ENCODE measurements at places on chromosomes 11 and 22. TPM values are rescaled to one million over a fixed set of nuclear protein-coding genes. Genes with fewer than 3 reads are reported as not detected.

Gene KRTAP5-2
- total RNA-seq, result not detected

Gene HYLS1
- 6.1 TPM for total RNA-seq

Gene GRAP2
- not detected for total RNA-seq

Gene CNGA4
- under 0.01 TPM for total RNA-seq

Gene INPP5J
- 0.11 TPM for total RNA-seq

Gene CADM1
- 5.5 TPM for total RNA-seq

Gene SCUBE2
- total RNA-seq, result 3.4 TPM

Gene MMP20
- total RNA-seq, result not detected

Gene FLRT1
- 0.12 TPM for total RNA-seq

Gene CST6
- total RNA-seq, result not detected

Gene MORC2
- 16.7 TPM for total RNA-seq

Gene TBX1
- total RNA-seq, result 0.12 TPM

Gene PHLDA2
- total RNA-seq, result 7.6 TPM

Gene C1QTNF4
- 0.25 TPM for total RNA-seq

Gene F2
- not detected for total RNA-seq

Gene HNRNPUL2
- 9.6 TPM for total RNA-seq

Gene CRYBA4
- total RNA-seq, result not detected

Gene THAP12
- total RNA-seq, result 58.5 TPM

Gene SSH3
- total RNA-seq, result 15.6 TPM

Gene KRTAP5-8
- total RNA-seq, result not detected

Gene TRPC6
- 1.00 TPM for total RNA-seq

Gene P2RY2
- total RNA-seq, result under 0.01 TPM

Gene NOL12
- 31.1 TPM for total RNA-seq

Gene TSSK2
- total RNA-seq, result not detected

Gene NLRP10
- 10.7 TPM for total RNA-seq

Gene PDE2A
- 0.50 TPM for total RNA-seq

Gene ARHGAP20
- total RNA-seq, result 3.6 TPM

Gene ALX4
- under 0.01 TPM for total RNA-seq

Gene FAM180B
- total RNA-seq, result 0.12 TPM

Gene CLDN5
- total RNA-seq, result 1.1 TPM

Gene CRYBB2
- total RNA-seq, result not detected

Gene USH1C
- total RNA-seq, result not detected

Gene HEPACAM
- total RNA-seq, result under 0.01 TPM

Gene PHRF1
- total RNA-seq, result 33.1 TPM

Gene SLC6A5
- total RNA-seq, result not detected

Gene DDI1
- not detected for total RNA-seq

Gene LGALS12
- total RNA-seq, result not detected

Gene OR52E8
- total RNA-seq, result not detected

Gene PIH1D2
- total RNA-seq, result 2.2 TPM

Gene OR4C12
- not detected for total RNA-seq

Gene ANO9
- not detected for total RNA-seq

Gene CABP2
- not detected for total RNA-seq

Gene KDM4D
- 1.4 TPM for total RNA-seq

Gene DDX25
- total RNA-seq, result 0.11 TPM

Gene MTFP1
- 7.9 TPM for total RNA-seq

Gene NLRP14
- total RNA-seq, result 0.50 TPM

Gene HBE1
- total RNA-seq, result not detected

Gene TST
- total RNA-seq, result 31.9 TPM

Gene GDPD4
- not detected for total RNA-seq

Gene LTO1
- total RNA-seq, result 26.4 TPM

Gene RAB30
- total RNA-seq, result 11.6 TPM

Gene KRTAP5-1
- total RNA-seq, result not detected

Gene SHISA8
- not detected for total RNA-seq

Gene ZDHHC5
- 29.2 TPM for total RNA-seq
